Brain pericyte (primary cell): ENCODE measurements at places on chromosomes 12 and 14.

DNA sequence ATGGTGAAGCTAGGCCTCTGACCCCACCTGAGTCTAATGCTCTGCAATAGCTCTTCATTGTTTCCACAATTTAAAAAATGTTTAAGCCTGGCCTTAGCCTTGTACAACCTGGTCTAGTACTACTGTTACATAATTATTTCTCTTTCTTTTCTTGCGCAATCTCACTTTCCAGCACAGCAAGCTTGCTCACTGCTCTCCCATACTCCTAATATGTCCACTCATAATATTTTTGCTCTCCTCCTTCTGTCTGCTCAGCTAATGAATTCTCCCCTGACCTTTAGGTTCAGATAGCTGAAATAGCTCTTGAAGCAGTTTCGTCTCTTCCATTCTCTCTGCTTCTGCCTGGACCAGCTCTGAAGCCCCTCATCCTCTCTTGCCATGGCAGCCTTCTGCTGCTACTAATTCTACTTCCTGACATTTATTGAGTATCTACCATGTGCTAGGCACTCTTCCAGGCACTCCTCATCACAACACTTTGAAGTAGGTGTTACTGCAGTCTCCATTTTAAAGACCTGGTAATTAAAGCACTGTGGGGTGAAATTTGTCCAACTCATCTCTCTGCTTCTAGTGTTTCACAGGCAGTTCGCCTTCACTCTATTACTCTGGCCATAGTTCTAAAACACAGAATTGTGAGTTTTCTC, 2.8 kb upstream of the SLC48A1 start:
- no peak for DNase-seq

- DNase-seq = no peak
These were observed 7.5 kb upstream of the ALDH2 start for GRCh38 chr12:111759271-111759670.

GRCh38 chr12:28506271-28506670, 316.0 kb downstream of the CCDC91 start:
- no peak for DNase-seq

GRCh38 chr14:65424531-65424930, 12.0 kb downstream of the FUT8 start:
- no peak for DNase-seq

- no peak for DNase-seq
These were observed 138.1 kb upstream of the NTF3 start for GRCh38 chr12:5293773-5294172.

- DNase-seq = no peak
These were observed 474.9 kb downstream of the APAF1 start for GRCh38 chr12:99119943-99120342.

- DNase-seq = no peak
These were observed 76.9 kb downstream of the ATF7IP start for GRCh38 chr12:14442221-14442881.

- DNase-seq = no peak
These were observed 72.1 kb downstream of the SPRING1 start for GRCh38 chr12:116665666-116666304.

DNA sequence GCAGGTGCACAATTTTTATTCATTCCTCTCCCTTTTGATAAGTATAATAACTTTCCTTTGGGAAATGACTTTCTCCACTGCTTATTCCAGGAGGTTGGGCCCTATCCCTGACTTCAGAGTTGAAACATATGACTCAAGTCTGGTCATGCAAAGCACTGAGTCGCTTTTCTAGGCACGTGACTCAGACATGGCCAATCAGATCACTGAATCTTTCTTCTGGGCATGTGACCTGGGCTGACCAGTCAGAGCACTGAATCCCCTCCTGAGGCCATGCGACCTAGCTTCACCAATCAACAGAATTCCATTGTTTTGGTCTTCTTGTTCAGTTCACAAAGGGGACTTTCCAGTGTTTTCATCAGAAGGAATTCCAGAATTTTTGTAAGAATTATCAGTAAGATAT, 377.1 kb upstream of the KITLG start:
- DNase-seq = no peak

DNA sequence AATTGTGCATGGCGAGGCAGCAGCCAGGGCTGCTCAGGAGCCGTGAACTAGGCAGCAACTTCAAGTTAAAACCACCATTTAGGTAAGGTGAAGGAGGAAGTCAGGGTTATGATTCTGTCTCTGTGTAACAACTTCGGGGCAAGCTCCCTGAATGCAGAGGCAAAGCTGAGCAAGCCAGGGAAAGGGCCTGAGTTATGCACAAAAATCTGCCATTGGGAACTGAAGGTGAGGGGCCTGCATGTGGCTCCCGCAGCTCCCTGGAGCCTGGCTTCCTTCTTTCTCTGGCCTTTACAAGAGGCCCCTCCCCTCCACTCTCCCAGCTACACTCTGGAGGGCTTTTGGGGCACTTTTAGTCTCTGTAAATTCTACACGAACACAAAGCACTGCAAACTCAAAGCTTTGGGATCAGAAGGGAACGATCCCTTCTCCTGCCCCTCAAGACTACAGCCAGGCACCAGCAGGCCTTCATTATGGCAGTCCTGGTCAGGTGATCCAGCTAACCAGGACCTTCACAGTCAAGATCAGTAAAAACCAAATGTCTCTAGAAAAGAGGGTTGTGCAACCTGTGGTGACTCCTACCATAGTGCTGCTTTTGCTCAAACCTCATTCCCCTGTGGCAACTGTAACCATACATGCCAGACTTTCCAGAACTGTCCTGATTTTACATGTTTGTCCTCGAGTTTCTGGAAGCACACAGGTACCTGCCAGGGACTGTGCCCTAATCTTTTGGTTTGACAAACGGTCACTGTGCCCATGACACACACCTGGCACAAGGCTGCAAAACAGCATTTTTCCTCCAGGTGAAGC, 67.2 kb upstream of the PTGR2 start:
- no peak for DNase-seq

- DNase-seq = no peak
These were observed 64.3 kb upstream of the DIO3 start for GRCh38 chr14:101496776-101497683.

- no peak for DNase-seq
These were observed 791.0 kb downstream of the TMTC2 start for GRCh38 chr12:83477696-83478095.

DNA sequence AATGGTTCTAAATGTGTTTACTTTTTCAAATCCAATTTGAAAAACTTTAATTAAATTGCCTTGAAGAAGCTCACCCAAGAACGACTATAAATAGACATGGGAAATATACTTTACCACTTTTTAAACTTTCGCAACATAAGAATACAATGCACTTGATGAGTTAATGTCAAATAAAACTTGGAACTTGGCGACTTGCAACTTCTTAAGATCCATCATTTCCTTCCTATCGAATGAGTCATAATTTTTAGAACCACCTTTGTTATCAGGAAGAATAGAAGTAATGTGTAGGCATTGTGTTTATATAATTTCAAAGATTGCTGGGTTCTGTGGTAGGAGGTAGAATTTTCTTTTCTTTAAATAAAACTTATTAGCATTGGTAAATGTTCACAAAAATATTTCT, 1417.4 kb upstream of the FLRT2 start:
- DNase-seq = no peak

DNA sequence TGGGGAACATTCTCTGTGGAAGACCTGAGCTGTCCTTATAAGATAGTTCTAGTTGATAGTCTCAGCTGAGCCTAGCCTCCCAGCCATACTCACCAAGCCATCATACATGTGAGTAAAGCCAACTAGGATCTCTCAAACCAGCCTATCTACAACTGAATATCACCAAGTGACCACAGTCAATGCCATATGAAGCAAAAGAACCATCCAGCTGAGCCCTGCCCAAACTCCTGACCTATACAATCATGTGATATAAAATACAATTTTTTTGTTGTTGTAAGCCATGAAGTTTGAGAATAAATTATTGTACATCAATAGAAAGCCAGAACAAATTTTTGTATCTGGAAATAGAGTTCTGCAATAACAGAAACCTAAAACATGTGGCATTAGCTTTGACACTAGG, 118.3 kb downstream of the SLC25A21 start:
- no peak for DNase-seq

DNA sequence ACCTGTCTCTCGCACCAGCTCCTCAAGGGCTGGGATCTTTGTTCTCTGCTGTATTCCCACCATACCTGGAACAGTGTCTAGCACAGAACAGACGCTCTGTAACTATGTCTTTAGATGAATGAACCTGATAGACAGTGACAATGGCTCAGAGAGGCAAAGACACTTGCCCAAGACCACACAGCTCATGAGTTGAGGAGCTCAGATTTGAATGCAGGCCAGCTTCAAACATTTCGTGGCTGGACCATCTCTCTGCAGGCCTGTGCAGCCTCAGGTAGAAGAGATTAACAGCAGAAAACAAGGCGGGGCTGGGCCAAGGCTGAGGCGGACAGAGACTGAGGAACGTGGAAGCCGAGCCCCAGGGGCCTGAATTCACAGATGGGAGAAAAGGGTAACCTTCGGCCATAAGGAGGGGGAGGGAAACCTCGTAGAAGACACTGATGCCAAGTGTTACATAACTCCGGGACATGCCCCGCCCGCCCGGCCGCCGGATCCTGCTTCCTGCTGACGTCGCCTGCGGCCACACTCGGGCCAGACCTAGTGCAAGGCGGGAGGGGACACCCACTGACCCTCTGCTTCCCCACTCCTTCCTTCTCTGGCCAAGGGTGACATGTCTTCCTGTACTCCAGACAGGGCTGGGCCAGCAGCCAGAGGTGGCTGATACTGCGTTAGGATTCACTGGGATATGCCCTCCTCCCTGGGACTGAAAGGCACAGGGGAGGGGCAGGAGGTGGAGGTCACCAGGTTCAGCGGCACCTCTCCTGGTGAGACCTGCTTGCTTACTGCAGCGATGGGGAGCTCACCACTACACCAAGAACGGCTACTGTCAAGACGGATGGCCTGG, 86.8 kb downstream of the RFLNA start:
- no peak for DNase-seq

GRCh38 chr12:118472940-118473339, 96.6 kb downstream of the SUDS3 start:
- no peak for DNase-seq

GRCh38 chr14:32494609-32495434, 165.7 kb downstream of the AKAP6 start:
- DNase-seq = no peak

DNA sequence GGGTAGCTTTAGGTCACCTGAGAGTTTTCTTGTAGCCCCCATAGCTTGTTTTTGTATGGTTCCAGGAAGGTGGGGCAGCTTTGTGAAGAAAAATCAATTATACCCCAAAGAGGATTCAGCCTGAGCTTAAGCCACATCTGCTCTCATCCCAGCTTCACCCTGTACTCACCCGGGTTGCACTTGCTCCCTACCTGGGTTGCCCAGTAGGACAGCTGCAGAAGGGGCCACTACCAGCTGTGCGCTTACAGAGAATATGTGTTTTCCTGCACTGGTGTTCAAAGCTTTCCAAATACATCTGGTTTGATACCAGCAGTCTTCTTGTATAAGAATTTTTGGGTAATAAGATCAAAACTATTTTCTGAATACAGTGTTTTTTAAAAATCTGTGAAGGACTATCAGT, 3.0 kb upstream of the SLC38A1 start:
- DNase-seq = no peak

GRCh38 chr12:57047981-57048380, 1.9 kb downstream of the MYO1A start:
- DNase-seq = no peak

DNA sequence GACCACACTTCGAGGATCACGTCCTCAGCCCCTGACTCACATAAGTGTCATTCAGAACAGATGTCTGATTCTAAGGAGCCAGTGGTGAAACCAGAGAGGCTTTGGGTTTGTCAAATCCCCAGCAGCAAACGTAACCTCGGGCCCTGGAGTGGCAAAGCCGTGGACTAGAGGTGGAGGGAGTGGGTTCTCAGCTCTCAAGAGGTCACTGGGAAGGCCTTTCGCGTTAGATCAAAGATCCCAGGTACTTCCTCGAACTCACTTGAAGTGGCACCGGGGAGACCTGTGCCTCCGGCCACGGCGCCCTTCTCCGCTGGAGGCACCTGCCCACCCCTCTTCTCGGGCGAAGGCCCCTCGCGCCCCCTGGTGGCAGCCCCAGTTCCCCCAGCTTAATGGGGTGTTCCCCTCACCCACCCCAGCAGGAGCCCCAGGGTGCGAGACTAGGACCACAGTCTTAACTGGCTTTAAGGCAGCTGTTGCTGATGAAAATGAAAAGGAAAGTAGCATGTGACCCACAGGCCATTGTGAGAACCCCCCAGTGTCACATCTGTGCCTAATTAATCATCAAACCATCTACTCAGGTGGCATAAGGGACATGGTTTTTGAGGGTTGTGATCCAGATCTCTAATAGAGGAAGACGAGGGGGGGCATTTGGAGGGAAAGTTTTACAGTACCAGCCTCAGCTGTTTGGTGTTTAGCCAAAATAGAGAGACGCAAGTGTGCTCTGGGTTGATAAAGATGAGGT, 672 bp upstream of the ESR2 start:
- DNase-seq = peak; percentile 21

- DNase-seq = no peak
These were observed 79.5 kb downstream of the SINHCAF start for GRCh38 chr12:31246470-31246850.

GRCh38 chr12:65229441-65229840, 49.0 kb upstream of the MSRB3 start:
- DNase-seq = peak; percentile 48

DNA sequence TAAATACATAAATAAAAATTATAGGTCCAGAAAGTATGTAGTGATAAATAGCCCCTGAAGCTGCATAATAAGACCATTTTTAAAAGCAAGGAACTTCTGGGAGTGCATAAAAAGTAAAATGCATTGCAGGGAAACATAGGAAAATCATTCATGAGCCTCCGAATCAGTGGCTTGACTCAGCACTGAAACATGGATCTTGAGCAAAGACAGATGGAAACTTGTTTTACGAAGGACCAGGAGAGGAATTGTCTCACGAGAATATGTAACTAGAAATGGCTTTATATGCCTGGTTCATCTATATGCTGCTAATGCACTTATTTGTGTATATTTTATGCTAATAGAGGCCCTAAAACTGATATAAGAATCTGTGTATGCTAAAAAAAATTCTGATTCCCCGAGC, 14.7 kb downstream of the TMEM30B start:
- no peak for DNase-seq

GRCh38 chr12:102958073-102958829, 777 bp downstream of the ASCL1 start:
- no peak for DNase-seq

DNA sequence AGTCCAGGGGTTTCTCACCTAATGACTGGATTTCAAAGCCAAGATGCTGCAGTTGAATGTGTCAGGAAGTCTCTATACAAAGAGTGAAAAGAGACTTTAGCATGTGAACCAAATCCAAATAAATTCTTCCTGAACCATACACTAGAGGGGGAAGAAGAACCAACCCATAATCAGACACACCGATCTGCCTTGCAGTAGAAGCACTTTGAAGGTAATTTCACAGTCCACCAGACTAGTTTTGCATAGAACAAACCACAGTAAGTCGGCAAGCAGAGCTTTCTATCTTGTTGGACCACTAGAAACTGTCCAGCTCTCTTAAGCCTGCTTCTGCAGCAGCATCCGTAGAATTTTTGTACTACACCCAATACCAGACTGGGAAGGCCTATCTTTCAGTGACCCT, 39.3 kb downstream of the FIGNL2 start:
- no peak for DNase-seq
